ENCODE measurements at places on chromosomes 12 and 14. TPM values are rescaled to one million over a fixed set of nuclear protein-coding genes. Genes with fewer than 3 reads are reported as not detected.

DNA sequence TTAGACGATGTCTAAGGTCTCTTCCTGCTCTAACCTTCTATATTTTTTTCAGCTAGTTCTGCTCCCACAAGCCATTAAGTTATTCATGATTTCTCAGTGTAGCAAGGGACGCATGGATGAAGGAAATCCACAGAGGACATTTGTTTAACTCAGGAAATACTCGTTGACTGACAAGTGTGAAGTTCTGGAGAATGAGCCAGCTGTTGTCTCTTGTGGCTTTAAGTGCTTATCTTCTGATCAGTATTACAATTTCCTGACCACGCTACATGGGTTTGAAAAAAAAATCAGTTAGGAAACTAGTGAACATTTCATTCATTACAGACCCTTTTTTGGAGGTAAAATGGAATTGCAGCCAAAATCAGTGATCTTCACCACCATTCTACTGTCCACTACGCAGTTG is 53.1 kb downstream of the GUCY2C start:
- DNase-seq, result no peak

DNA sequence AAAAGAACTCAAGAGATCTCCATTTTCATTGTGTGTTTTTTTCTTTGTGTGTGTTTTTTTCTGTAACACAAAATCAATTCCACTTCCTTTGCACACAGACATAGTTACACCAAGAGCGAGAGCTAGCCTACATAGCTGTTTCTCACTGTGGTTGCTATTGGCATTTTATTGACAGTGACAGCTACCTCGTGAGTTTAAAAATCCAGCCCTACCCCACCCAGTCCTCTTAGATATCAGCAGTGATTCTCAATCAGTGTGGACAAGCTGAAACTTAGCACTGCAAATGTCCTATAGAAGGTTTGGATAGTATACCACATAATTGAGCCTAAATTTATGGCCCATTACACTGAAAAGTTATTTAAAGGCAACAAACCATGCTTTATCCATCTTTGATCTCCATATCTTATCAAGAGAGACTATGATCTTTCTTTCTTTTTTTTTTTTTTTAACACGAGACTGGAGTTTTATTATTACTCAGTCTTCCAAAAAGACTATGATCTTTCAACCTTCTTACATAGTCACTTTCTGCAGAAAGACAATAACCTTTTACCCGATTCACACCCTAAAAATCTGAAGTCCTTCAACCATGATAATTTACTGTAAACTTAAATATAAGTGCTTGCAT is 46.8 kb downstream of the ATP2B1 start:
- DNase-seq, result no peak

DNA sequence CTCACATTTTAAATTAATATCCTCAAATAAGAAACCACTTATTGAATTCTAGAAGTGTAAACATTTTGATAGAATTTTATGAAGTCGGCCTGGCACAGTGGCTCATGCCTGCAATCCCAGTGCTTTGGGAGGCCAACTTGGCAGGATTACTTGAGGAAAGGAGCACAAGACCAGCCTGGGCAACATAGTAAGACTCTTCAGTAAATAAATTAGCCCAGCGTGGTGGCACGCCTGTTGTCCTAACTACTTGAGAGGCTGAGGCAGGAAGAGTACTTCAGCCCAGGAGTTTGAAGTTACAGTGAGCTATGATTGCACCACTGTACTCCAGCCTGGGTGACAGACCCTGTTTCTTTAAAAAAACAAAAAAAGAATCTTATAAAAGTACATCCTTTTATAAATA is 8.9 kb upstream of the ZNF410 start:
- DNase-seq, result no peak

DNA sequence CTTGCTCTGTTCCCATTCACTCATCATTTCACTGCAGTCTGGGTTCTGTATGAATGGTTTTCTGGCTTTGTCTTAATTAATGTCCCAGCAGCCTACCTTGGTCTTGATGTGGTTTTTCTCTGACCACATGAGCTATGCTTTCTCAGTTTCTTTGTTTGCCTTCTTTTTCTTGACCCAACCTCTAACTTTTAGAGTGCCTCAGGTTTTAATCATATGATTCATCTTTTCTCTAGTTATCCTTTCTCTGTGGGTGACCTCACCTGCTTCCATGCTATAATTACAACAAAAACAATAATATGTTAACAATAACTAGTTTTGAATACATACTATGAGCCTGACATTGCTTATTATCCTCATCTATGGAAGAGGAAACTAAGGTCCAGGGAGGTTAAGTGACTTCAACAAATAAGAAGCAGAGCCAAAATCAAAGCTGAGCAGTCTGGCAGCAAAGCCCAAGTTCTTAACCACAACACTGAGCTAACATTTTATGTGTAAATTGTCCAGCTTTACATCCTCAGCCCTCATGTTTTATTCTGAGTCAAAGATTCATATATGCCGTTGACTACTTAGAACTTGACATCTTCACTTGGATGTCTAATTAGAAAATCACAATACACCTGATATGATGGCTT is 4.7 kb upstream of the EPYC start:
- no peak for DNase-seq

IL31 gene
- total RNA-seq, result not detected

MYH6 gene
- 0.23 TPM for total RNA-seq

AMDHD1 gene
- 1.4 TPM for total RNA-seq

ATG2B gene
- total RNA-seq, result 15.4 TPM

Data from activated CD8-positive, alpha-beta memory T cell treated with anti-CD3 and anti-CD28 coated beads, Interleukin-2, amount 10 ng/mL, durations not matched to agents 7 days and 5 days (primary cell).